Keratinocyte (primary cell): ENCODE measurements at places on chromosomes 3 and 15. TPM values are rescaled to one million over a fixed set of nuclear protein-coding genes. Genes with fewer than 3 reads are reported as not detected.

VIPR1 gene
- polyA plus RNA-seq: 4.5 to 10.0 TPM (median 8.5 TPM) in 3 replicates

SPRED1 gene
- 5.7 to 11.6 TPM (median 11.5 TPM) in 3 replicates for polyA plus RNA-seq

DUOXA1 gene
- 14.1 to 37.2 TPM (median 15.1 TPM) in 3 replicates for polyA plus RNA-seq

WNT5A gene
- polyA plus RNA-seq: 7.1 to 18.7 TPM (median 9.4 TPM) in 3 replicates

FBLN2 gene
- polyA plus RNA-seq: 0.72 to 3.2 TPM (median 0.87 TPM) in 3 replicates

ISL2 gene
- not detected in 3 replicates for polyA plus RNA-seq

GOLGA8B gene
- polyA plus RNA-seq: 33.8 to 49.5 TPM (median 44.6 TPM) in 3 replicates

ZNF774 gene
- polyA plus RNA-seq: 2.0 to 2.3 TPM (median 2.2 TPM) in 3 replicates

HYAL1 gene
- polyA plus RNA-seq: 13.9 to 24.5 TPM (median 15.3 TPM) in 3 replicates

SNX22 gene
- polyA plus RNA-seq: 0.03 to 0.04 TPM in 2 of 3 replicates, not detected in the other

COLQ gene
- 0.22 to 0.79 TPM (median 0.35 TPM) in 3 replicates for polyA plus RNA-seq

TRPM1 gene
- 0.17 to 0.18 TPM in 2 of 3 replicates, not detected in the other for polyA plus RNA-seq

DNA sequence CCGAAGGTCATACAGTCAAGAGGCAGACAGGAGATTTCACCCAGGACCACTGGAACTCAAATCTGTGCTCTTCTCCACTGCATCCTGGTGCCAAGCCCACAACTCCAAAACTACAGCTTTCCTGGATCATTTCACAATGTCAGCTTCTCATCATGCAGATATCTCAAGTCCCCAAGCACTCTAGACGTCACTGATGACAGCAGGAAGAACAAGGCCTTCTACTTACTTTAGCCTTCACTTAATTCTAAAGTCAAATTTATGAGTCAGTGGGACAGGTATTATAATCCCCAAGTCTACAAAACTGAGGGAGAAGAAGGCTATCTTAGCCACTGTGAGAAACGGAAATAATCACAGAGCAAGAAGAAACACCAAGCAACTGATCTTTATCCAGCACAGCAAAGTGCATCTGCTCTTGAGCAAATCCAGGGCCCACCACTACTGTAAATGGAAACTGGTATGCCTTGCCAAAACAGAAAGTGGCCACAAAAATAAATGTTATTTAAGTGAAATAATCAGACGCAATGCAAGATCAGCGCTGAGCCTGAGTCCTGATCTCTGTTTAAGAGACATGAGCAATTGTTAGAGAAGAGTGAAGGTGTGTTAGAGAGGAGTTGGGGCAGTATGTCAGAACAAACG lies 928 bp downstream of the RAD18 start:
- no peak for DNase-seq

DNA sequence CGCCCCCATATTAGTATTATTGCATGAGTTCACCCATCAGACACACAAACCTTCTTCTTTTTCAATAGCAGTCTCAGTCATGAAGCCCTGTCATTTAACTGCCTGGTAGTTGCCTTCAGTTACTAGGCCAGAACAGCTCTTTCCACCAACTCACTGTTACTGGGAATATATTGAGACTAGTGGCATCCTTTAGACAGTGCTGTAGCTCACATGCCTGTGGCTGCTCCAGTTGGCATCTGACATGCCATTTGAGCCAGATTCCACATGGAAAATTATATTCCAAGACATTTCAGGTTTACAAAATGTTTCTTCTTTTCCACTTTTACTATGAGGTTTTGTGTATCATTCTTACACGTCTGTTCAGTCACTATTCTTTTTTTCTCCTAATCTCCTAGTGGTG lies 146.1 kb downstream of the GHSR start:
- DNase-seq: no peak

DNA sequence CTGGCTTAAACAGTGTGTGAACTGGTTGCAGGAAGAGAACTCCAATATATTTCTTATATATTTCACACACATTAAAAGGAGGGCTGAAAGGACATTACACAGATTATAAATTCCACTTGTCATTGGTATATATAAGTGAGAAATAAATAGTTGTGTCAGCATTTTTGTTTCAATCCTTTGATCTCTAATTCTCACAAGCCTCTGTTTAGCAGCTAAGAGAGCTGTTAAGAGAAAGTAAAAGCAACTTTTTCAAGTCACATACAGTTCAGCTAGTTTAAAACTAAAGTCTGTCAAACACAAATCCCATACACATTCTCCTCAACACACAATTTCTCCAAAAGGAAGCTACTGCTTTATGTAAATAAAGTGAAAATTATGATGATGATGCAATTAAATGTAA lies 70.5 kb upstream of the CCDC39 start:
- DNase-seq: no peak

DNA sequence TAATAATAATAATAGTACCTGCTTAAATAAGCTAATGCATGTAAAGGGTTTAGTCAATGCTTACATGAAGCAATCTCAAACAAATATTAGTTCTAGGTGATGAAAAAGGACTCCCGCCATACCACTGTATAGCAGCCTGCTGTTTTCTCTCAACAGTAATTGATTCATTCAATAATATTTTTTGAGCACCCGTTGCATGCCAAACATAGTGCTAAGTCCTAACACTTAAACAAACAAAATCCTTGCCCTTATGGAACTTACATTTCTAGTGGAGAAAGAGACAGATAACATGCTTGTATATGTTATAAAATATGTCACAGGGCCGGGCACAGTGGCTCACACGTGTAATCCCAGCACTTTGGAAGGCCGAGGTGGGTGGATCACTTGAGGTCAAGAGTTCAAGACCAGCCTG lies 61.2 kb upstream of the FLNB start:
- DNase-seq: no peak

- no peak for DNase-seq
Measured at GRCh38 chr3:107227091-107227490, 150.1 kb upstream of the CCDC54 start.

DNA sequence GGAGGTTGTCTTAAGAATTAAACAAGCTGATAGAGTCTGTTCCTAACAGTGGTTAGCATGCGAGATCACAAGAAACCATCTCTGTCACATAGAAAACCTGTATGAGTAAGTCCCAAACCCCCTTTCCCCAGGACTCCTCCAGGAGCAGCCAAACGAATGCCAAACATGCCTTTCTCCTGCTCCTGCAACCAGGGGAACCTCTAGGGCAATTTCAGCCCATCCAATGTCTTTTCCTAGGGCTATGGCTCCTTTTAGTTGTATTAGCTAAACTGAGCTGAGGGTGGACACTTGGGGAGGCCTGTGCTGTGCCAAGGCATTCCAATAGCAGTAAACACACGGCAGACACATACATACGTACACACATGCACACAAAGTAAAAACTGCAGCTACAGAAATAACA lies 36.5 kb upstream of the TIMP4 start:
- no peak for DNase-seq

DNA sequence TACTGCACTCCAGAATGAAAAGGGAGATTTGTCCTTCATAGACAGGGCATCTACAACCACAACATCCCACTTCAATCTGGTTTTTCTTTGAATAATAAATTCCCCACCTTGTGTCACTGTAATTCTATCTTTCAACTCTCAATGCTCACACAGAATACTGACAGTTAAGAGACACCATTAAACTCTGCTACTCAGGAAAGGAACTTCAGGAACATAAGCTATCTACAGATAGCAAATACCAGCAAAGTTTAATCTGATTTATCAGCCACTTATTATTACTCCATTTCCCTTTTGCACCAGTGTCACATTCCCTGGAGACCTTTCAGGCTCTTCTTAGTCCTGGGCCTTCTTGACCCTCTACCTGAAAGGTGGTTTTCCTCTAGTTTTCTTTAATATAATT lies 152.0 kb upstream of the LPP start:
- no peak for DNase-seq

DNA sequence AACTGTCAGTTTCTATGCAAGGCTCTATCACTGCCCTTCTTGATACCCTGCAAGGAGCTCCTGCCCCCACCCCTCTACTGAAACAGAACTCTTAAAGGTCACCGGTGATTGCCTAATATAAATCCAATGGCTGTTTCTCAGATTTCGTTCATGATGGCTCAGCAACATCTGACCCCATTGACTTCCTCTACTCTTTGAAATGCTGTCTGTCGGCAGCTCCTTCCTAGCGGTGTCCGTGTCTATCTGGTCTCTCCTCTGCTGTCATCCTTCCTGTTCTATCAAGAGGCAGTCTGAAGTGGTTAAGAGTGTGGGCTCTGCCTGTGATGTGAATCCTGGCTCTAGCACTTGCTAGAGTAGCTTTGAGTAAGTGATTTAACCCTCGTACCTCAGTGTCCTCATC lies 5.5 kb downstream of the TMEM266 start:
- no peak for DNase-seq

DNA sequence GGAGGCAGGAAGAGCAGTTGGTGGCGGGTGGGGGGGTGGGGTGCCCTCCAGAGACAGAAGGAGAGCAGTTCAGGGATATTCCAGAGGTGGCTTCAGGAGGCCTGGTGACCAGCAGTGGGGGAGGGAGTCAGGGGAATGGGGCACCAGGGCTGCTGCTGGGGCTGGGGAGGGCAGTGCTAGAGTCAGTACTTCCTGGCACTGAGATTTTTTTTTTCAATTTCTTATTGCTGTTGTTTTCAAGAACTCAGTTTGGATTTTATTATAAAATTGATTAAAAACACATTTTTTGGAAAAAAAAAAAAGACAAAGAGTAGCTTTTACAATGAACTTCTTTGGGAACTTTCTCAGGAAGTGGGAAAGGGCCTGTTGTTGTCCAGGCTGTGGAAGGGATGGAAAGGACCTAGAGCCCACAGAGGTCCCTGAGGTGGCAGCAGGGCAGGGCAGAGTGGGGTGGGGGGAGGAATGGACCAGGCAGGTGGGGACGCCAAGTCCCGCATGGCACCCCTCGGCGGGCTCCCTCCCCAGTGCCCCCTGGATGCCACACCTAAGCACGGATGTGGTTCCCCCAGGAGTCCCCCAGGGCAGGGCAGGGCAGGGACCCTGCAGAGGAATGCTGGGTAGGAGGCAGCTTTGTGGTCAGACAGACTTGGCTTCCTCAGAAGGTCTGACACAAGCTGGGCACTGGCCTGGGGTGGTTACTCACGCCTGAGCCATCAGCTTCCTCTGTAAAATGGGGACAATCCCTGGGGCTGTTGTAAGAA lies 8.5 kb upstream of the ANPEP start:
- DNase-seq: peak; percentile 73

DNA sequence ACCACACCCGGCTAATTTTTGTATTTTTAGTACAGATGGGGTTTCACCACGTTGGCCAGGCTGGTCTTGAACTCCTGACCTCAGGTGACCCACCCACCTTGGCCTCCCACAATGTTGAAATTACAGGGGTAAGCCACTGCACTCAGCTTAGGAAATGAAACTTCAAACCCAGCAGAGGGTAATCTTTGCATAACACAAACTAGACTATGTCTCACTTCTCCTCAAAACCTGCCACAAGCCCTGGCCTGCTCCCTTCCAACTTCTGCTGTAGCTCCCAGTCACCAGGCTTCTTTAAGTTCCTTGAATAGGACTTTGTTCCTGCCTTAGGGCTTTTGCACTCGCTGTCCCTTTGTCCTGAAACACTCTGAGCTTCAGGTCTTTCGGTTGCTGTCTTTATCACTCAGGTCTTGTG lies 39.2 kb upstream of the SEMA4B start:
- no peak for DNase-seq

- DNase-seq: no peak
Measured at GRCh38 chr3:65827076-65827475, 211.6 kb downstream of the MAGI1 start.

- no peak for DNase-seq
Measured at GRCh38 chr3:45583021-45583851, 11.3 kb upstream of the LIMD1 start.

- DNase-seq: no peak
Measured at GRCh38 chr15:53400986-53401385, 358.5 kb downstream of the WDR72 start.

- DNase-seq: no peak
Measured at GRCh38 chr3:46926447-46926846, 48.9 kb downstream of the PTH1R start.

- no peak for DNase-seq
Measured at GRCh38 chr3:54906763-54907162, 21.1 kb downstream of the LRTM1 start.

DNA sequence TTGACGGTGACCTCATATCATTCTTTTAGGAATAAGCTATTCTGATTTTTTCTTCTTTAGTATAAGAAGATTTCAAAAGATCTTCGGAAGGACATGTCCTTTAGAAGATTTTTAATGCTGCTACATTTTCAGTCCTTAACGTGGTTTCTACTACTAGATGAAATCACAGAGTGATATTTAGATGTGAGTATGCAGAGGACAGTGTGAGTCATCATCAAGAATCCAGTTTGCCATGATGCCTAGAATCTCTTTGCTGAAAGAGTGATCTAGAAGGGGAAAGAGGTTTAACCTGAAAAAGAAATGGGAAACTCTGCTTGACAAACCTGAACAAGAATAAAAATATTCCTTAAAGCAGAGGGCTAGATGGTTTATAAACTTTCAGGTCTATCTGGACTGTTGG lies 43.2 kb downstream of the SLC7A14 start:
- no peak for DNase-seq

GRCh38 chr3:22141769-22142168 lies 390.8 kb upstream of the ZNF385D start:
- DNase-seq: no peak

GRCh38 chr3:196377321-196377720 lies 39.1 kb upstream of the TM4SF19 start:
- DNase-seq: no peak

DNA sequence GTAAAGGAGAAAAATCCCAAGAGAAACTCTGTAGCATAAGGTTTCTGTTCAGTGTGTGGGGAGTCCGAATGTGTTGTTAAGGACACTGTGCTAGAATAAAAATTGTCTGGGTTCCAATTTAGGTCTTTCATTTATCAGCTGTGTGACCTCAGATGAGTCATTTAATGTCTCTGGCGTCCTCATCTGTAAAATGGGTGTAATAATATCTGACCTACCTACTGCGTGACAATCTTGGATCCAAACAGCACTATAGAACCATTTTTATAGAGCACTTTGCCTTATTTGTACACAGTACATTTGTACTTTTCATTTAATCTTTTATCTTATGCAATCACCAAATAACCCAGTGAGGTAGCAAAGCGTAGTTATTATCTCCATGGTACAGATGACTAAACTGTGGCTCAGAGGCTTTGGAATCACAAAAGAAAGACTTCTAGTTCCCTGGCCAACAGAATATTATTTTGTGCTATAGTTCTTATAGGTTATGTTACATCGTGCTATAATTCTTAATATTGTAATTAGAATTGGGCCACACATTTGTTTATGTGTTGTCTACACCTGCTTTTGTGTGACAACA lies 46.6 kb upstream of the TNIK start:
- no peak for DNase-seq

DNA sequence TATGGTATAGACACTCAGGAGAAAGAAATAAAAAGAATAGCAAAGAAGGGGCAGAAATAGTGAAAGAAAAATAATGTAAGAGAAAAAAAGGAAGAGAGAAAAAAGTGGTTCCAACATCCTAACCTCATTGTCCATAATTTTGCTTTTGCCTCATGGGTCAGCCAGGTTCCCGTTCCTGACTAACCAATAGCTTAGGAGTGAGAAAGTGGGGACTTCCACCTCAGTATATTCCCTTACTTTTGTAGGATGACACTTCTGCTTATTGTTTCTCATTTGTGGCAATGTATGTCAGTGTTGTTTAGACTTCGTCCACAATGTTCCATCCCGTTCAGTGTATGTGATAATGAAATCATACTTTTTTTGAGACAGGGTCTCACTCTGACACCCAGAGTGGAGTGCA lies 9.3 kb upstream of the SLC12A8 start:
- DNase-seq: no peak
